ENCODE measurements at places on chromosomes 4 and X. TPM values are rescaled to one million over a fixed set of nuclear protein-coding genes. Genes with fewer than 3 reads are reported as not detected.

XKRX gene
- total RNA-seq, result 0.08 TPM

ADH7 gene
- not detected for total RNA-seq

GPC4 gene
- 2.0 TPM for total RNA-seq

DUX4 gene
- not detected for total RNA-seq

NSG1 gene
- 20.4 TPM for total RNA-seq

TRPC5OS gene
- not detected for total RNA-seq

FRYL gene
- total RNA-seq, result 46.4 TPM
